ENCODE measurements at places on chromosomes 6 and 20.
A peak's percentile ranks its signal among the peaks of the same experiment; 100 is the strongest.

GRCh38 chr6:6315660-6316059 is 4.8 kb downstream of the F13A1 start:
- DNase-seq: peak; percentile 68

GRCh38 chr6:34243901-34244884 is 4.6 kb downstream of the SMIM29 start:
- DNase-seq: no peak

DNA sequence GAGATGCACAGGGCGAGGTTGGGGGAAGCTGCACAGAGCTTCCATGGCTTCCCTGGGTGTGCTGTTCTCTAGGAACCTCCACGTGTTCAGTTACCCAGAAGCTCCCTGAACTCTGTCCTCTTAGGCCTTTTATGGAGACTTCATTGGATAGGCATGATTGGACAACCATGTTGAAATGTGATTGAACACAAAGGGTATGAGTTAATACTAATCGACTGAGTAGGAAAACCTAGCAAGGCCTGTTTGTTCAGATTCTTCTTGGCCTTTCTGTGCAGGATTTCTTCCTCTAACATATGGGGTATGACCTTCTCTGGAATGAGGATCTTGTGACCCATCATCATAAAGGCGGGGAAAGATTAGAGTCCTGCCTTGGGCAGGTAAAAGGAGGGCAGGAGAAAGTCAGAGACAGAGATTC is 70.7 kb upstream of the SMIM29 start:
- DNase-seq: no peak

DNA sequence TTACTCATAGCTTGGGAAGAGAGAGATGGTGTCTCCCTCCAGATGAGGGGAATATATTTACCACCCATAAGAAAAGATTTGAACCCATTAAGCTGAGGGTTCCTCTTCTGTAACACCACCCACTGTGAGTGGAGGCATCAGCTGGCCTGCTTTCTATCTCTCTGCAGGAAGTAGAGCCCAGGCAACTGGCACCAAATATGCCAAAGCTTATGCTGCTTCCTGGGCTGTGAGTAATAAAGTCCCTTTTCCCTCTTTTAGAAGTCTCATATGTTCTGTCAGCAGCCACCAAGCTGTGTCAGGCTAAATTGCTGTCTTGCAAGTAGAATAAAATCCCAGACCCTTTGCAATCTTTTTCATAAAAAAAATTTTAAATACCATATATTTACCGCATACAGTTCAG is 241.4 kb downstream of the LAMA2 start:
- DNase-seq: no peak

GRCh38 chr20:61447952-61448351 is 195.9 kb downstream of the CDH4 start:
- DNase-seq: peak; percentile 48

GRCh38 chr6:20173833-20174792 is 38.2 kb downstream of the MBOAT1 start:
- DNase-seq: no peak

GRCh38 chr6:96626759-96627364 is 63.9 kb downstream of the FHL5 start:
- DNase-seq: peak; percentile 28

DNA sequence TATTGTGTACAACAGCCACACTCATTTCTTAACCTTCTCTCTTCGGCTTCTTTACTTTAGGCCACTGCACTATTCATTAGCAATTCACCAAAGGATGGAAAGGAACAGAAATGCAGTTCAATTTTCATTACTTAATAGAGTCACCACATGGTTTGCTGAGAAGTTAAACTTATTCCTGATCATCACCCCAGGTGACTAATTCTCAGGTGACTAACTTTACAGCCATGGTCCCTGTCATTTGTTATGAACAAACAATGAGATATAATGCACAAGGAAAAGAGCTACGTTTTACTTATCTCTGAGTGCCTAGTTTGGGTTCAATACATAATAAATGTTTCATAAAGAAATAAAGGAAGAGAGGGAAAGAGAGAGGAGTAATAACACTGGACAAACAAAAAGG is 45.8 kb upstream of the DST start:
- DNase-seq: no peak

DNA sequence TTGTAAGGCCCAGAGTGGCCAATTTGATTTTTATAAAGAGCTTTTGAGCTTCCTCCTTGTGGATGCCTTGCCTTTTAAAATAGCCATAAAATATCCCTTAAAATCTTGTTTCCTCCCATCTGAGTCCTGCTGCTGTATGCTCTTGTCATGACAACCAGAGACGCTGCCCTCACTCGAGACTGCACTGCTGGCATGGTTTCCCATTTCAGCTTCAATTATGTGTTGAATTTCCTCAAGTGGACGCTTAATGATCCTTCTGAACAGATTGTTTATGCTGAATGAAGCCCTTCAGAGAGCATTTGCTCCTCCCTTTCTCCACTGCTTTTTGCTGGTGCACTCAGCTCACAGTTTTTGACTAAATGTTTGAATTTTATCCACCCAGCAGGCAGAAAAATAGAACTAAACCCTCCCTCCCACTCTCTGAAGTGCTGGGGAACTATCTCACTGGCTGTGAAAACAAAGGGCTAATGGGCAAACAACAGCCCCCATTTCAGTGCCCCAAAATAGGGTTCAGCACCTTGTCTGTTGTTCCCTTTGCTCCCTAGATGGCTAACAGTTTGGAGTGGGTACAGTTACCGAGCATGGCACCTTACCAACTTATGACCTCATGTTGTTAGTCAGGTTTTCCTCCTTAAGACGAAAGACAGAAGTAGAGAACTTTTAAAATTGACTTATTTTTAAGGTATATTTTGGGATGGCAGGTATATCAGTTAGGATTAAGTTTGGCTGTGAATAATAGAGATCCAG is 45.5 kb upstream of the RNF8 start:
- DNase-seq: no peak

DNA sequence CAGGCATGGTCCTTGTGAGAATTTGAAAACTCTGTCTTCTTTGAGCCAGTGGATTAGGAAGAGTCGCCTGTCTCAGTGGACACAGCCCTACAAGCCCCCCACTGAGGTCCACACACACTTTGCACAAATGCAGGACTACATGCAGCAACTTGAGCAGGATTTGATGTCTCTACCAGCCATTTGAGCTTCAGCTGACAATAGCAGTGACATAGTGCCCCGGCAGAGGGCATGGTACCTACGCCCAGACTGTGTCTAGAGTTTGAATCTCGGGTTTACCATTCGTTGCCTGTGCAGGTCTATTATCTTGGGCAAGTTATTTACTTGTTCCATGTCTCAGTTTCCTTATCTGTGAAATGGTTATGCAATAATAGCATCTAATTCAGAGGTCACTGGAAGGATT is 580.1 kb downstream of the TFAP2B start:
- no peak for DNase-seq

GRCh38 chr20:7161690-7162089 is 394.2 kb downstream of the BMP2 start:
- peak; percentile 32 for DNase-seq

DNA sequence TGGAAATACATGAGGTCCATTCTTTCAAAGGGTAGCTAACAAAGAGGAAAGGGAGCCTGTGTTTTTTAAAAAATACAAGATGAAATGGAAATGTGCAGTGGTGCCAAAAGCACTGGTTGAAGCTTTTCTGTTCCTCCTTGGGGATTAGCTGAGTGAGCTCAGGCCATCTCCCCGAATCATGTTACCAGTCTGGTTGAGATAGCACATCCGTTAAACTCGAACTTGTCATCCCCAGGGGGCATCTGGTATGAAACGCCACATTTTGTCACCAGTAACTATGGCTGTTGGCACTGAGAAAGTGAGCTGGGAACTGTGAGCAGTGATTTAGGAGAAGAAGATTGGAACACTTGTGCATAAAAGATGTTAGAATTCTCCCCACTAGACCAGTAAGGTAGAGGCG is 196.2 kb downstream of the SAMD5 start:
- DNase-seq: no peak

GRCh38 chr6:39312912-39313525 is 1.2 kb downstream of the KCNK17 start:
- no peak for DNase-seq

GRCh38 chr20:63889241-63890200 is 5.4 kb upstream of the DNAJC5 start:
- DNase-seq: no peak

DNA sequence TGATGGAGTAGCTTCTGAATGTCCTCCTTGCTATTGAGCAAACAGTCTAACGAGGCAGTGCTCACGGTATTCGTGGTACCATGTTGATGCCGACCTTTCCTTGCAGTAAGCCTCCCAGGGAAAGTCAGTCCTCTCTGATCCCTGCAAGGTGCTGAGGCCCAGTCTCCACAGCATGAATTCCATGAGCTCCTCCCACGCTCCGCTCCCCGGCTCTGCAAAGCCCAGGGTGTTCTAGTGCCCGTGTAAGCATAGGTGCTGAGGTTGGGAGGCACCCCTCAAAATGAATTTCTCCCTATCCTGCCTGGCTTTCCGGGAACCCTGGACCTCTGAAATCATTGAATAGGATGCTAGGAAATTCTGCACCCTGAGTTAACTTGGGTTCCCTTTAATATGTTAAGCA is 251.0 kb downstream of the TAF4 start:
- DNase-seq: no peak

DNA sequence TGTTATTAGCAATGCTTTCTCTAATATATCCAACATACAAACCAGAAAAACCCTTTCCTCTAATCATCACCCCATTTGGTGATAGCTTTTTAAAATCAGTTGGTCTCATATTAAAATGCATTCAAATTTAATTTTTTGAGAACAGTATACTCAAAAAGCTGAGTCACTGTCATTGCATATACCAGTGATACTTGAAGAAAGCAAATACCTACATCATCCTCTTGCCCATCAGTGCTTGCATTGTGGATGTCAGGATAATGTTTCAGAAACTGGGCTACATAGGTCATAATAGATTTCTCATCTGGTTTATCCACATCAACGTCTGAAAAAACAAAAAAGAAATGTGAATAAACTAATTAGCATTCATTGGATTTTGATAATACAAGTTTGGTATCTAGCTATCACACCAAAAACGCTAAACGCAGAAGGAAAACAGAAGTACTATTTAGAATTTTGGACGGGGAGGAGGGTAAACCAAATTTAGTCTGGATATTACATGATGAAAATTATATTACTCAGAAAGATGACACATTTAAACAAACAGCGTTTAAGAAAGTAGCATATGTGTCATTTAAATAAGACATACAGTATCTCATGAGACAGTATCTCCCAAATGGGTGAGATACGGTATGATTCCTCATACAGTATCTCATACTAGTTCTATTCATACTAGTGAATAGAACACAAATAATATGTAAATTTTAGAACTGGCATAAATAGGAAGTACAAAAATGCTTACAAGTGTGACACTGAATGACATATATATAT is 134.6 kb downstream of the SYNE1 start:
- no peak for DNase-seq

DNA sequence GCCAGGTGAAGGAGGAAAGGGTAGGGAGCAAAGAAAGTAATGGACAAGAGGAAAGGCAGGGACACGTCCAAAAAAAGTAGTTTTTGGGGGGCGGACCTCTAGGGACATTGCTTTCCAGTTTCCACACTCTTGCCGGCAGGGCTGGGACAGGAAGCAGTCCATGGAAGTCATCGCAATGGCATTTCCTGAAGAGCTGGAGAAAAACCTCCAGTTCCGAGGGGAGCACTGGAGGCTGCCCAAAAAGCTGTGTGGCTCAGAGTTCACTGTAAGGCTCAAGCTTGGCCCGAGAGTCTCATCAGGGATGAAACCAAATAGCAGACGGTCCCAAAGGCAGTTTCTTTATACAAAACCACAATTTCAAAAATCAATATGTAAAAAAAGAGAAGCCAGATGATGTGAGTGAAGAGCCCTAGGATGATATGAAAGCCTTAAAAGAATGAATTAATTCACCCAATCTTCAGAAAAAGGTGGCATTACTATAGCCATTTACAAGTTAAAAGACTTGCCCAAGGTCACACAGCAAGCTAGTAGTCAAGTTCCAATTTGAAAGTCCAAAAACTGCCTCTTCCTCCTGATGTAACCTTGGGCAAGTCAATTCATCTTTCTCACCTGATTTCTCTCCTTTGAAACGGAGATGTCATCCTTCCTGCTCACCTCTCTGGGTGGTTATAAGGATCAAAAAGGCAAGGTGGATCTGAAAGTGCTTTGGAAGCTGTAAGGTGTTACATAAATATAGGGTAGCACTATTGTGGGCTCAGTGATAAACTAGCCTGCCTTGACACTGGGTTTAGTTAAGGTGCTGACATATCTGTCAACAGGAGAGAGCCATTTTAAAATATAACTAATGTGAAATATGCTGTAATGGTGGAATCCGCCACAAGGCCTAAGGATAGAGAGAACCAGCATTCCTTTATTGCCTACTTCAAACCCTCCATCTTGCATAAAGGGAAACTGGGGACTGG is 9.1 kb downstream of the BCL2L1 start:
- DNase-seq: no peak

DNA sequence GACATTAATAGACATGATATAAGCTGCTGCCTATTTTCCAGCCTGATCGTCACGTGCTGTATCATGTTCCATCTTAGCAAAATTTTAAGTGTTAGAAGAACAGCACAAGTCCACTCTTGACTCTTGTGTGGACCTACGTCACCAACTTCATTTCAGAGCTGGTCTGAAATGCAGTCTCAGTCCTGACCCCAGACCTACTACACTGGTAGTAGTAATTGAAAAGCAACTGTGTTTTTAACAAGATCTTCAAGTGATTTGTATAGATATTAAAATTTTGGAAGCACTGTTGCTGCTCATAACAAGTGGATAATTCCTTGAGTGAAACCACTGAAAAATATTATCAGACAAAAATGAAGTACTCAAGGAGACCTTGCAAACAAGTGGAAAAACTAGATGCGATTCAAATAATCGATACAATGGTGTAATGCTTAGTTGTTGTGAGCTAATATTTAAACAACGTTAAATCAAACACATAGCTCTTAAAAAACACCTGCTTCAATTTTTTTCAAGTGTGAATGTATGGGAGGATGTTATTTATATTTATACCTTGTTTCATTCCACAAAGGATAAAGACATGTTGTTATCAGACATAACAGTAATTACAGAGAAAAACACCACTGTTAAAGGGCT is 110.9 kb upstream of the JAG1 start:
- no peak for DNase-seq

GRCh38 chr6:1702580-1703051 is 92.9 kb downstream of the FOXC1 start:
- no peak for DNase-seq

DNA sequence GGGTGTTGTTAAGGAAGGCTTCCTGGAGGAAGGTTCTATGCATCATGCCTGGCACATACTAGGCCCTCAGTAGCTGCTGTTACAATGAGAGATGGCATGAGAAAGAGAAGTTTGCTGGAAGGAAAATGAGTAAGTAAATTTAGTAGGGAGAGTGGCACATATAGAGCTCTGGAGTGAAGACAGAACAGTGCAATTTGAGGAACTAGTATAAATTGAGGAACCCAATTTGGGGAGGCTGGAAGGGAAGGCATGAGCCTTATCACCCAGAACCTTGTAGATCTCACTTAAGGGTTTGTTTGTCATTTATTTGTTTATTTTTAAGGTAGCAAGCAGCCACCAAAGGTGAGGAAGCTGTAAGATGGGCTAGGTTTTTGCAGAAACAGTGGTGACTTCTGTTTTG is 87.1 kb upstream of the SCGN start:
- no peak for DNase-seq

GRCh38 chr20:57435105-57435497 is 43.9 kb downstream of the RBM38 start:
- no peak for DNase-seq

- DNase-seq: no peak
These were observed 116.4 kb downstream of the KIF6 start for GRCh38 chr6:39608652-39609345.
